NCI-H1092 treated with DMSO at 0.1 percent for 48 hours (cell line): ENCODE measurements at places on chromosomes 12 and 14.

DNA sequence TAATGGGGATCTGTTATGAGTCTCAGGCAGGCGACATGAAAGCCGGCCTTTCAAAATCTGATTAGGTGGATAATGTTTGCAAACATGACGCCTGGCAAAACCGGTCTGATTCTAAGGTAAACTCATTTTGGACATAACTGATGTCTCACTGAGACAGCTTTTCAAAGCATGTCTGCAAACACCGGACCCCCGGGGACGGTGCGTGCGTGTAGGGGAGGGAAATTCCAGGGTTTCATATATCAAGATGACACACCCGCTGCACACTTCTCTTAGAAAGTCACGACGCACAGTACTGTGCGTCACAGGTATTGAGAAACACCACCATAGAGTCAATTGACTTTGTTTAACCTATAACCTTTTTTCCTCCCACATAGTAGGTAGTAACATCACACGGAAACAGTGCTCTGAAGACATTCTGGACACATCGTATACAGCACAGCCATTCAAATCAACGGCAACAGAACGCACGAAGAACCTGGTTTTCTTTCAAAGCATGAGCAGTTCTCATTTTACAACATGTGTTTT, 43.9 kb upstream of the TESC start:
- DNase-seq, result no peak

DNA sequence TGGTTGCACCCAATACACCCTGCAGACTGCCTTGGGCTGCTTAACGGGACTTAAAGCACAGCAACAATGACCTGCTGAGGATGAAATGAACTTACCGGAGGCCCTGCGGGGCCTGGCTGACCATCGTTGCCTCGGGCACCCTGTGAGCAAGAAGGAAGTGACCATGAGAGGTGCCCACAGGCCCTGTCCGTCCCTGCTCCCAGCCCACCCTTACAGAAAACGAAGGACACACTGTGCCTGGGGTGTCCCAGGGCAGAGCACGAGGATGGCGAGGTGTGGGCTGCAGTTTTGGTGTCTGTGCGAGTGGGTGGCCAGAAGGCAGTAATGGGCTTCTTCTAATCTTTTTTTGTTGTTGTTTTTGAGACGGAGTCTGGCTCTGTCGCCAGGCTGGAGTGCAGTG, 14.6 kb downstream of the COL2A1 start:
- no peak for DNase-seq

DNA sequence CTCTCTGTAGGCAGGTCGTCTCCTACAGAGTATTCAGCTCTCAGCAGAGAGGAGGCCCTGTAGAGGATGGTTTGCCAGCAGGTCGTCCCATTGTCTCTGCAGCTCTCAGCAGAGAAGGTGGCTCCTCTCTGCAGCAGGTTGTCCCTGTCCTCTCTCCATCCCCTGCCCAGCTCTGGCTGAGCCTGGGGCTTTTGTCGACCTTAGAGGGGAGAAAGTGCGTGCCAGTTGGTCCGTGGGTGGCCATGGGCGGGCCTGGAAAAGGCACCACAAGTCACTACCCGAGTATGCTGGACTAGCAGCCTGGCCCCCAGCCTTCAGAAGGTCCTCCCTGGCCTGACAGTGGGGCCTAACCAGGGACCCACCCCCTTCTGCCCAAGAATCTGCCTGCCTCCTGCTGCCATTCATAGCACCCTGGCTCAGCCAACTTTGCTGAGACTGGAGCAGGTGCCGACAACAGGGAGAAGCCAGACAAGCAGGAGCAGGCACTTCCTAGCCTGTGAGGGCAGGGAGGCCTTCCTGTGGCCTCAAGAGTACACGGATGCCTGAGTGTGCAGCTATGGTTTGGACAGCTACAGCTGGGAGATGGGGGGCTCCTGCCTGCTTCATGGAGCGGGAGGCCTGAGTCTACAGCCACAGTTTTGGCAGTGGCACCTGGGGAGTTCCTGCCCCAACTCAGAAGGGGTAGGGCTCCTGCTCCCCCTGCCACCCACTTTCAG, 59.7 kb upstream of the KCNH3 start:
- no peak for DNase-seq

GRCh38 chr12:95184121-95184520, 33.1 kb downstream of the FGD6 start:
- DNase-seq, result no peak

DNA sequence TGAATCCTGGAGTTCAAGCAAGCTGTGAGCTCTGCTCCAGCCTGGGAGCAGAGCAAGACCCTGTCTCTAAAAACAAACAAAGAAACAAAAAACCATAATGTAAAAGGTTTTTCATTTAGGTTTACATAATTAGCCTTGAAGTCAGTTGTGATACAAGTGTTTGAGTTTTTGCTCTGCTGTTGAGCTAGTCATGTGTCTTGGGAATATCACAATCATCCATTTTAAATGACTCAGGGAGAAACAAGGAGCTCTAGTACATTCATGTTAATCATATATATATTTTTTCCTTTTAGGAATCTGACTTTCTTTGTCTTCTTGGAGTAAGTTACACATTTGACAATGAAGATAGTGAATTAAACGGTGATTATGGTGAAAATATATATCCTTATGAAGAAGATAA, 12.9 kb downstream of the MIA2 start:
- DNase-seq, result no peak

DNA sequence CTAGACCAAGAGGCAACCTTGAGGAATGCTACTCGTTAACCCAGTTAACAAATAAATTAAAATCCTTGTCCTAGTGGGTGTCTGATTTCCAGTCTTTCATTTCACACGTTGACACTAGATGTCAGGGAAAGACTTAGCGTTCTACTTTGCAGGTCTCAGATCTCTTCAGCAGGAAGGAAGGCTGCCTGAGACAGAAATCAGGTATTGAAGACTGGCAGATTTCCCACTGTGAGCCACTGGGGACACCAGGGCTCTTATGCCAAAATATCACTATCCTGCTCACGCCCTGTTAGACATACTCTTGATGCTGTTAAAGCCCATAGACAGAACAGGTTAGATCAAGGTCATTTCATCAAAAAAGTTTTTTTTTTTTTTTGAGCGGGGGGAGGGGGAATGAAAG, 33.0 kb downstream of the EMP1 start:
- DNase-seq, result no peak

DNA sequence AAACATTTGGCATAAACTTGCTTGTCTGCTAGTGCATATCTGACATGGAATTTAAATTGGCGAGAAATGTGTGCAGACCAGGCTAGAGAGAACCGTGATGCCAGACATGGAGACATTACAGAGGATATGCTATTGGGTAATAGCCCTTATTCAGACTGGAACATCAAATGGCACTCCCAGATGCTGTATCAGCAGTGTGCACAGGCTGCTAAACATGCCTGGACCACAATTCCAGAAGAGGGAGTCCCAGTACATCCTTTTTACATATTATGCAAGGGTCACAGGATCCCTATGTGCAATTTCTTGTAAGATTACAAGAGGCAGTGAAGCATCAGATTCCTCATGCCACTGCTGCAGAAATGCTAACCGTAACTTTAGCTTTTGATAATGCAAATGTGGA, 354.5 kb upstream of the FOXG1 start:
- no peak for DNase-seq

DNA sequence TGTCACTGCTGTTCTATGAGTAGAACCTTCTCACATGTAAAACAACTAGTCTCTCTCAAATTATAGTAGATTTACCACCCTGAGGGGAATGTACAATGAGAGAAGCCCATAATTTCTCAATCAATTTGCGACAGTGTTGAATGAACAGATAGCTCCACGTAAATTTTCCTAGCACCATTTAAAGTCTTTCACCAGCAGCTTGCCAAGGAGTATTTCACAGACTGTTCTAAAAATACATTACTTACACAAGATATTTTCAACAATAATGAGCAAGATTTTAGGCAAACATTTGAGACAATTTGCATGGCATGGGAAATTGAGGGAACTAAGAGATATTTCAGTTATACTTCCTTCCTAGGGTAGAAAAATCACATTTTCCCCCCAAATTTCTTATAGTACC, 151.6 kb downstream of the KICS2 start:
- no peak for DNase-seq

- no peak for DNase-seq
These were observed 160.5 kb upstream of the DIO3 start for GRCh38 chr14:101400830-101401229.

- no peak for DNase-seq
These were observed 8.7 kb downstream of the SAV1 start for GRCh38 chr14:50659327-50659974.

- no peak for DNase-seq
These were observed 644.2 kb downstream of the NOVA1 start for GRCh38 chr14:25953532-25954139.

DNA sequence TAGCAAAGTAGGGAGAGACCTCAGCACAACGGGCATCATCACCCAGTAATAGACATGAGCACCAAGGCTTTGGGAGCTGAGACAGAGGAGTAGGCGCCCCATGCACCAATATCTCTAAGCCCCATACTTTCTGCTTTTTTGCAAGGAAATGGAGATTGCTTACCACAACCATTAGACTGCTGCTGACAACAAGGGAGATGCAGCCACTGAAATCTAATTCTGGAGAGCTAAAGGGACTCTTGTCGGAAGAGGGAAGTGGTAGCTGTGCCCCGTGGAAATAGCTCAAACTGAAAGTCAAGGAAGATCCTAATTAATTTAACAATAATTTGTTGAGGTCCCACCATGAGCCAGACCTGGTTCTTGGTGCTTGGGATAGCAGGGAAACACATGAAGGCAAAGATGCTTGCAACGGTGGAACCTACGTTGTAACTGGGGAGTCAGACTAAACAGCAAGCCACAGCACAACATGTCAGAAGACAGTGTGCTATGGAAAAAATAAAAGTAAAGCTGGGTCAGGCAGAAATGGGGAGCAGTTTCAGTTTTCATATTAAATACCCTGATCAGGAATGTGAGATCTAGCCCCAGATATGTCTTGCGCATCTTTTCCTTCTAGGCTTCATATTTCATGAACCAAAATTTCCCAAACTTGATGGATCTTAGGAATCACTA, 1131.0 kb downstream of the BCL11B start:
- no peak for DNase-seq

GRCh38 chr14:42224053-42224888, 617.6 kb downstream of the LRFN5 start:
- DNase-seq, result peak; percentile 86

DNA sequence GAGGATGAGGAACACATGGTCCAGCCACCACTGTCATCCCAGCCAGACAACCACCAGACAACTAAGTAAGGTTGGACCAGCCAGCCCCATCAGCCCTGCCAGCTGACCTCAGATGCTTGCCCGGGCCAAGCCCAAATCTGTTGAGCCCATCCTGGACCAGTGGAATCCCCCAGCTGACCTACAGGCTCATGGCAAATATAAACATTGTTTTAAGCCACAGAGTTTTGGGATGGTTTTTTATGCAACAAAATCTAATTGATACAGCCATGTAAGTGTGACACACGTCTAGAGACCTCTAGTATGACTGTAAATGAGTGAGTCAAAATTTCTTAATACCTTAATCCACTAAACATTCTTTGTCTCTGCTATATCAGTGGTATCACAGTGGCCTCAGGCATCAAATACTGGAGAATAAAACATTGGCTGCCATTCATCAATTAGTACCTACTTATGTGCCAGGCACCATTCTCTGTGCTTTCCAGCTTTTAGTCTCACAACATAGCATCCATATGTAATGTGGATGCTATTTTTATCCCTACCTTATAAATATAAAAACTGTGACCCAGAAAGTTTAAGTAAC, 24.2 kb upstream of the NT5DC3 start:
- no peak for DNase-seq

DNA sequence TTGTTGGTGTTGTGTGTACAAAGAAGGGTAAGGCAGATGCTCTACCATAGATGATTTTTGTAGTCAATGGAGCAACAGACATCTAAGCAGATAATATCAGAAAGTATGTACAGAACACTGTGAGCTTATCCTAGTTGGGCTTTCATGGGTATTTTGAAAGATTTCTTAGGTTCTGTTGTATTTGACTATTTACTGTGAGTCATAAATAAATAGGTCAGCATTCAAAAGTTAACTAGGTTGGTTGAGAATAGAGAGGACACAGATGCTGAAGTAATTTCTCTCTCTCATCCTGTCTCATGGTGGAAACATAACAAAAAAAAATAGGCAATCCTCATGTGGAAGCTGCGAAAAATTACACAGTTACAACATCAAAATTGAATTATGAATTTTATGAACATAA, 413.5 kb downstream of the CCDC91 start:
- DNase-seq, result no peak

DNA sequence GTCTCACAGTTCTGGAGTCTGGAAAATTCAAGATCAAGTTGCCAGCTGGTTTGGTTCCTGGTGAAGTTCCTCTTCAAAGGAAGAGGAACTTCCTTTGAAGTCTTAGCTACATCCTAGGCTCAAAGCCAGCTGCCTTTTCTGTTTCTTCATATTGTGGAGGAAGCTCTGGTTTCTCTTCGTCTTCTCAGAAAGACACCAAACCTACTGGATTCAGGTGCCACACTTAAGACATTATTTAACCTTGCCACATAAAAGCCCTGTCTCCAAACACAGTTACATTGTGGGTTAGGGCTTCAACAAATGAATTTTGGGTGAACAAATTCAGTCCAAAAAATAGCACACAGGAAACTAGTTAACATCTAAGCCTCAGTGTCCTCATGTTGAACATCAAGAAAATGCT, 1019.8 kb downstream of the GALC start:
- DNase-seq, result no peak

DNA sequence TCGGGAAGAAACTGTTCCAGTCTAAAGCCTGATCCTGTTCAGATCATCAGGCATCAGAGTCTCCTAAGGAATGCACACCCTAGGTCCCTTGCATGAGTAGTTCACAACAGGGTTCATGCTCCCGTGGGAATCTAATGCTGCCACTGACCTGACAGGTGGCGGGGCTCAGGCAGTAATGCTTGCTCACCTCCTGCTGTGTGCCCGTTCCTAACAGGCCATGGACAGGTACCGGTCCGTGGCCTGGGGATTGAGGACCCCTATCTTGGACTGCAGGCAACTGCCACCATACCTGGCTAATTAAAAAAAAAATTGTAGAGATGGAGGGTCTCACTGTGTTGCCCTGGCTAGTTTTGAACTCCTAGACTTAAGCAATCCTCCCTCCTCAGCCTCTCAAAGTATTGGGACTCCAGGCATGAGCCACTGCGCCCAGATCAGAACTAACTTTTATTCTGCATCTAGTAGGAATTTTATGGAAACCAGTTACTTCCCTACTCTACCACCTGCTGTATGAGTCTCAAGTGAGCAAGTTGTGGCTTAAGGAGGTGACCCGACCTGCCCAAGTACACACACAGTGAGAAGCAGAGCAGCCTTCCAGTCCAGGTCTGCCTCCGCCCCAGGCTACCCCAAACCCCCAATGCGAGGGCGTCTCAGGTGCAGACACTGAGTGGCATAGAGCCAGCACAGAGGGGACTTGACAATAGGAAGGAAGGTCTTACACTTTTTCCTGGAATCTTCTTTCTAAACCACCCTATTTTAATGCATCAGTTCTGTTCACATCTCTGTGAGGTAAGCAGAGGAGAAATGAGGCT, 2.5 kb upstream of the PAPLN start:
- DNase-seq, result no peak

- no peak for DNase-seq
These were observed 5.5 kb upstream of the SCARB1 start for GRCh38 chr12:124869059-124869665.

DNA sequence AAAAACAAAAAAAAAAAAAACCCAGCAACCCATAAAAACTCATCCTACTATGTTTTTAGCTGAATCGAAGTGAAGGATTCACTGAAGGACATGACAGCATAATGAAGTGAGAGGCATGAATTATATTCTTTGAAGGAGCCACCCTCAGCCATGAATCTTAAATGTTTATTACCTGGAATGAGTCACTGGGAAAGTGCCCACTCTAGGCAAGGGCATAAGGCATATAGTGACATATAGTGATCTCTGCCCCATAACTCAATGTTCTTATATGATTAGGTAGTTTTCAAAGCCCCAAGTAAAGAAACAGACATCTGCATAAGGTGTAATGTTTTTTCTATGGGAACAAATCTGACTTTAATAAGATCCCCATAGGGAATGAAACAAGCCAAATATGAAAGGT, 79.9 kb downstream of the MDGA2 start:
- no peak for DNase-seq
